ENCODE measurements at places on chromosomes 3 and 15. TPM values are rescaled to one million over a fixed set of nuclear protein-coding genes. Genes with fewer than 3 reads are reported as not detected.
A peak's percentile ranks its signal among the peaks of the same experiment; 100 is the strongest.

The MRAS gene
- 232 TPM for total RNA-seq

The ATP10A gene
- 27.2 TPM for total RNA-seq

The TJP1 gene
- 89.6 TPM for total RNA-seq

The FANCD2OS gene
- not detected for total RNA-seq

The NLGN1 gene
- 6.5 TPM for total RNA-seq

The GOLGA6A gene
- total RNA-seq: not detected

The TNFAIP8L3 gene
- total RNA-seq: 7.4 TPM

The THSD4 gene
- 5.1 TPM for total RNA-seq

The TLR9 gene
- total RNA-seq: 0.19 TPM

The ASB14 gene
- total RNA-seq: not detected

The PP2D1 gene
- not detected for total RNA-seq

DNA sequence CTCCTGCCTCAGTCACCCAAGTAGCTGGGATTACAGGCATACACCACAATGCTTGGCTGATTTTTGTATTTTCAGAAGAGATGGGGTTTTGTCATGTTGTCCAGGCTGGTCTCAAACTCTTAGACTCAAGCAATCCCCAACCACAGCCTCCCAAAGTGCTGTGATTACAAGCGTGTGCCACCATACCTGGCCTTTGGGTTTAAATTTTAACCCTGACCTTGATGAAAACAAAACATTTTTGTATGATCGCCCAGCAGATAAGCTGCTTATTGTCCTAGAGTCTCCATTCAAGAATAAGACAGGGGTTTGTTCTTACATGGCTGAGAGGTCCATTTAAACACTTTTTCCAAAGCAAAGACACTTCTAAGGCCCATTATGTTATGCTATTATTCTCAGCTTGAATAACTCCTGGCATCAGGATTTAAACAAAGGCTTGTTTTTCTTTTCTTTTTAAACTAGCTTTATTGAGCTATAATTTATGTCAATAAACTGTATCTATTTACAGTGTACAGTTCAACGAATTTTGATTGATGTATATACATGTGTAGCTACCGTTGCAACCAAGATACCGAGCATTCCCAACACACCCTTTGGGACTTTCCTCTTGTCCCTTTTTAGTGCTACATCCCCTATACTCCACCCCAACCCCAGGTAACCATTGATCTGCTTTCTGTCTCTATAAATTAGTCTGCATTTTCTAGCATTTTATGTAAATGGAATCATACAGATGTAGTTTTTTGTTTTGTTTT is 1.4 kb upstream of the MUC13 start:
- DNase-seq: no peak

- DNase-seq: no peak
Measured at GRCh38 chr15:67033012-67033411, 32.4 kb upstream of the SMAD3 start.

GRCh38 chr15:63035253-63035652 is 7.3 kb upstream of the TPM1 start:
- no peak for DNase-seq

DNA sequence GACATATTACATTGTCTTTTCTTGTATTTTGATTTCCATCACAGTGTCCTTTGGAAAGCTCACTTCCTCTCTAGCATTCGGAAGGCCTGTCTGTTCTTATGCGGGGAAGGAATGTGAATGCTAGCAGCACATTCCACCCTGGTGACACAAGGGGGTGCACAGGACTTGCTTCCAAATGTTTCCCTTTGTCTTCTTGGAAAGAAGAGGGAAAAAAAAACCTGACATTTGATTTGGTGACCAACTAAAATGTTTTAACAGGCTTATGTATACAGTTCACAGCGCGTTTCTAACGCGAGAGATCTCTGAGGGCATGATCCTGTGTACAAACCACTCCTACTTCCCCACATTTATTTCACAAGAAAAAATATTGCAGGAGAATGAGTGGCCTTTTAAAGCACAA is 107.6 kb upstream of the FXR1 start:
- DNase-seq: no peak

GRCh38 chr3:183984127-183984740 is 33.5 kb downstream of the ABCC5 start:
- no peak for DNase-seq

DNA sequence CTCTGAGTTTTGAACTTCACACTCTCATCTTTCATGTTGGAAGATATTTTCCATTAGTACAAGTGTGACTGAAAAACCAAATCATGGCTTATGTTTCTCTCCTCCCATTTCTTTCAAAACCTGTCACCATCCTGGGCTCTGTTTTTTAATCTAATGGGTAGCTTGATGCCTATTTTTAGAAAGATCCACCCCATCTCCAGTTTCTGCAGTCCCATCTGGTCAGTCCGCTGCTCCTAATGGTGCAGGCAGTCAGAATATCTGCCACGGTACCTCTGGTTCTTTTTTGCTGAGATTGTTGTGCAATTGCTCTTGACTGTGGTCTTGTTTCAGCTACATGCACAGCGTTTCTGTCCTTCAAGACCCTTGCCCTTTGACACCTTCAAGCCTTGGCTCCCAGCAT is 240.9 kb upstream of the CADM2 start:
- DNase-seq: no peak

- no peak for DNase-seq
Measured at GRCh38 chr3:108100906-108101660, 10.3 kb upstream of the CD47 start.

- DNase-seq: no peak
Measured at GRCh38 chr3:18258492-18258891, 166.6 kb downstream of the SATB1 start.

- no peak for DNase-seq
Measured at GRCh38 chr3:71346061-71346460, 237.5 kb downstream of the FOXP1 start.

DNA sequence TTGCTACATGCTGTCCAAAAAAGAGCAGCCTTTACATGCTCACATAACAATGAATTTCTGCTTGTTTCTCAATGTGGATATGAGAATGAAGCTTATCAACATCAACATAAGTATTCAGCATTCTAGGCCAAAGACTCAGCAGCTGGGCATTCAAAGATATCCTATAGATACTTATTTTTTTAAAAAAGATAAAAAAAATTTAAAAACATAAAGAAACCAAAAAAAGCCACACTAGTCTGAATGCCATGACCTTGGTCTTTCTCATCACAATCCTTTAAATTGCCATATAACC is 182.0 kb downstream of the TNIK start:
- DNase-seq: no peak

DNA sequence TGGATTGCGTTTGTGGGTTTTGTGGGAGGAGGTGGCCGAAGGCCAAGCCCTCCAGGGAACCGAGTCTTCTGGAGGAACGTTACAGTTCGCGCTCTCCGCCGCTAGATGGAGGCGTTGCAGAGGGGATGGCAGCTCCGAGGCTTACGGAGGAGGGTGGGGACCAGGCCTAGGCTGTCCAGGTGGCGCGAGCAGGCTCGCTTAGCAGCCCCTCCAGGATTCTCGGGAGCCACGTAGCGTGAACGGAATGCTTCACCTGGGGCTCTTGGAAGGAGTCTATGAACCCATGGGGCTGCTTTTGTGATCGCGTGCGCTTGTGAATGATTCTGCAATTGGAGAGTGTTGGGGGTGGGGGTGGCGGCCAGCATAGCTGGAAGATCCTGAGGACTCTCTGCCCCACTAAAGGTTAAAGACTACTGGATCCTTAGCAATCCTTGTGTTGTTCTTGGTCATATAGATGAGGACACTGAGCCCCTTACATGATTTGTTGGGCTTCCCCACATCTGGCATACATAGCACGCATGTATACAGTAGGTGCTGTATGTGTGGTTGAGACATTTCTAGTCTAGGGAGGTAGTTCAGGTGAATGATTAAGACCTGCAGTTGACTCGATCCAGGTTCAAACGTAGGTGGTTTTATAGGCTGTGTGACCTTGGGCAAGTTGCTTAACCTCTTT is 25.7 kb downstream of the FAM3D start:
- peak; percentile 92 for DNase-seq

DNA sequence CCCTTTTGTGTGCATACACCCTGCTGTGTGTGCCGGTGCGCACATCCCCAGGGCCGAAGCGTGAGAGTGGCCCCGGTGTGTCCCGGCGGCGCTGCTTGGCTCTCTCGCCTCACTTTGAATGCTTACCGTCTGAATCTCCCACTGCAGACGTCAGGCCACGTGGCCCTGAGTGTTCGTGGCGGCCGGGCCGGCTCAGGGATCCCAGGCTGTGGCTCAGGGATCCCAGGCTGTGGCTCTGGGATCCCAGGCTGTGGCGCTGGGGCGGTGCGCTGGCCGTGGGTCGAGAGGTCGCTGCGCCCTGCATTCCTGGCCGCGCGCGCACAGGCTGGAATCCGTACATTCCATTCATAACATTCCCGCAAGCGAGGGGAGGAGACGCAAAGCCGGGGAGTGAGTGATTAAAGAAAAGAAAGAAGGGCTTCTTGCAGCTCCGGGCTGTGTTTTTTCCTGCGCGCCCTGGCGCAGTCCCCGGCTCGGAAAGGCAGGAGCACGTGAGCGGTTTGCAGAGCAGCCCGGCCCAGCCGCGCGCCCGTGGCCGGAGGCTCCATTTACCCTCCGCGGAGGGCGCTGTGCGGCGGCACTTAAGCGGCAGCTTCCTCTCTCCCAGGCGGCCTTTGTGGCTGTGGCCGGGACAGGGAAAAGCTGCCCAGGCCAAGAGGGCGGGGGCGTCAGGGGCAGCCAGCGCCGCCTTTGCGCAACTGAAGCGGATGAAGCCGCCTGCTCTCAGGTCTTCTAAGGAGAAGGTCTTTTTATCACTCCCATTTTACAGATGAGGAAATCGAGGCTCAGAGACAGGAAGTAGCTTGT is 87.0 kb upstream of the ALDH1L1 start:
- no peak for DNase-seq

GRCh38 chr3:188607805-188608315 is 453.9 kb downstream of the LPP start:
- no peak for DNase-seq

DNA sequence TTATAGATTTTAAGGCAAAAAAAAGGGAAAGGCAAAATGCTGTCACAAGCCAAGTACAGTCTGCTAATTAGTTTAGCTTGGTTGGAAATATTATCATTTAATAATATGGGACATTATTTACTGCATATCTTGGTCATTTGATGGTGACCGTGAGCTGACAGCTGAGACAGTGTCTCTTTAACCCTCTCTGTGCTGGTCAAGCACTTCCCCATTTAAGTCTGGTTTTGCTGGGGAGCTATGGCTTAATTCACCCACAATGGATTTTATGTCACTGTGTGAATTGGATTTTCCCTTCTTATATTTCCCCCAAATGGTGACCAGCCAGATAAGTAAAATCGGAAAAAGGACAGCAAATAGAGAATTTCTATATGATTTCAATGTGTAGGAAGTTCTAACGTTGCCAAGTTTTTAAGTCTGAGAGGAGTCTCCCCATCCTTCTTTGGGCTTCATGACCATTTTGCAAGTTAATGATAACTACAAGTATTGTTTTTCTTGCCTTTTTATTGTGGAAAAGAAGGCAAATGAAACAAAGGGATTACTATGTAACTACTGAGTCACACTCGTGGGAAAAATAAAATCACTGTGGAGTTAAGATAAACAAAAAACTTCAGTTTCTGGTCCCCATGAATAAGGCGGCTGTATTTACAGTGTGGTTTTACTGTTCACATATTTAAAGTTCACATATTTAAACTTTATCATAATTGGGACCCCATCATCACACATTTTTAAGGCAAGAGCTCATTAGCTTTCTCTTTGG is 373.5 kb downstream of the NR2F2 start:
- no peak for DNase-seq

DNA sequence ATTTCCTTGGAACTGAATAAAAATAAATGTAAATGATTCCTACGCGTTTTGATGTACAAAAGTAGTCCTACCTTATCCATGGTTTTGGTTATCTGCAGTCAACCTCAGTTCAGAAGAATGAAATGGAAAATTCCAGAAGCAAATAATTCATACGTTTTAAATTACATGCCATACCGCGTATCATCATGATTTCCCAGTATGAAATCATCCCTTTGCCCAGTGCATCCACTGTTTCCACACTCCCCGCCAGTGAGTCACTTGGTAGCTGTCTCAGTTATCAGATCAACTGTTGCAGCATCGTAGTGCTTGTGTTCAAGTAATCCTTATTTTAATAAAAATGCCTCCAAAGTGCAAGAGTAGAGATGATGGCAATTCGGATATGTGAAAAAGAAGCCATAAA is 9.1 kb upstream of the MFSD1 start:
- no peak for DNase-seq

- DNase-seq: peak; percentile 90
Measured at GRCh38 chr15:40340038-40340739, 550 bp downstream of the CCDC9B start.

- no peak for DNase-seq
Measured at GRCh38 chr3:160395297-160395696, 3.7 kb downstream of the IFT80 start.

DNA sequence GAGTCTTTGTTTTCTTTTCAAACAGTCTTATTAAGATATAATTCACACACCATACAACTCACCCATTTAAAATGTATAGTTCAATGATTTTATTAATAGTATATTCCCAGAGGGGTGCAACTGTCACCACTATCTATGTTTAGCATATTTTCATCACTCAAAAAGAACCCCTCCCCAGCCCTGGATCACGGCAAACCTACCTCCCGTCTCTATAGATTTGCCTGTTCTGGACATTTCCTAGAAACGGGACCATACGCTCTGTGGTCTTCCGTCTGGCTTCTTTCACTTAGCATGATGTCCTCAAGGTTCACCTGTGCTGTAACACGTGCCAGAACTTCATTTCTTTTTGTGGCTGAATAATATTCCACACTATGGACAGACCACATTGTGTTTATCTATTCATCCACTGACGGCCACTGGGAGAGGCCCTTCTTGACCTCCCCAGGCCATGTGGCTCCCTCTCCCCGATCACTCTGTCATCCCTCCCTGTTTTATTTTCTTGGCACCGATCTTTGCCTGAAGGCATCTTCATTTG is 56.4 kb downstream of the IQSEC1 start:
- DNase-seq: no peak

DNA sequence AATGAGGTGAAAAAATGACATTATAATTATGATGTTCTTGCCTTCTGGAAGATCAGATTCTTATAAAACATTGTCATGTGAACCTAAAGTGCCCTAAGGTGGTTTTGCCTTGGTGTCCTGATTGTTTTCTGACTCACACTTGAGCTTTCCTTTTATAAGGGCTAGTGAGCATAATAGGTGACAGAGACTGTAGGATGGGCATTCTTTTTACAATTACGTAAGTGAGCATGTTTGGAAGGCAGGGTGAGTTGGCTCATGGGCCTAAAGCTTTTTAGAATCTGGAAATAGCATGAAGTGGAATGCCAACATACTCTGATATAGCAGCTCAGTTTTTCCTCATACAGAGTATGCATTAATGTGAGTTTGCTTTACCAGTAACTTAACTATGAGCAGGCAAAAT is 41.2 kb downstream of the CRYBG3 start:
- no peak for DNase-seq
